Tongue (tissue), 3 donors: ENCODE measurements at places on chromosomes 6 and 20.

DNA sequence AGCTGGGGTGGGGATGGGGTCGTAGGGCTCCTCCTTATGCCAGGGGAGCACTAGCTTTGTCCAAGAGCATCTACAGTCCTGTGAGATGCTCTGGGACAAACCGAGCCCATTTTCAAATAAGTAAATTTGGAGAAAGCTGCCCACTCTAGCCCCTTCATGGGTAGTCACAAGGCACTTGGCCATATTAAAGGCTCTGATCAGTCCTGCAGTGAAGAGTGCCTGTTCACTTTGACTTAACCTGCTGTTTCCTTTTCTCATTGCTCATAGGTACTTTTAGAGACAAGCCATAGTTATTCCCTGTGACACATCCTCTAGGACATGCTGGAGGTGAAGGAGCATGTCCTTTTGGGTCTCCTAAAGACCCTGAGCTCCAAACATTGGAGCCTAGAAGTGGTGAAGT lies 38.4 kb downstream of the FAM110A start:
- no peak for DNase-seq

GRCh38 chr20:406200-407132 lies 1.6 kb upstream of the RBCK1 start:
- DNase-seq, result no peak

DNA sequence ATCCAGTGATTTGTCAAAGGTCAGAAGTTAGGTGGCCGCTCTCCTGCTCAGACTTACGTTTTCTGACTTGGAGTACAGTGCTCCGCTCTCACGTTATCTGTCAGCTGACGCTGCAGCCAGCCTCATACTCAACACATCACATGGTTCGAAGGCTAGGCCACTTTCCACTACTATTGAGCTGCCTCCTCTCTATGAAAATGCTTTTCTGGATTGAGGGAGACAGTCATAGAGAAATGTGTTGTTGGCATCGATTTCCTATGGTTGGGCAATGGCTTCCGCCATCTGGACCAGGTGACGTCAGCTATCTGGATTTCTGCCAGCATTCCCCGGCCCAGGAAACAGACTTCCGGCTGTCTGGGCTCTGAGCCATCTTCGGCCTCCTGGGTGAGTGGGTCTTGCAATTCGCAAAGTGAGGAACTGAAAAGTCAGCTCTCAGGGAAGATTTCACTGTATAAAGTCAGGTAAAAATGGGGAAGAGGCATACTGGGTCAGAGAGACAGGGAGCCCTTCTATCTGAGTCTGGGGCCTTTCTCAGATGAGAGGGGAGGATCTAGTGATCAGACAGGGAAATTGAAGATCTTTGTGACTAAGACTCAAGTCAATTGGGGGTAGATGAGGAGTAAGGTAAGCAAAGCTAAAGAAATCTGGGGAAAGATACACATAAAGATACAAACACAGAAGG lies 37.5 kb upstream of the IER3 start:
- DNase-seq, result peak; percentile 98

- DNase-seq, result no peak
Observed at GRCh38 chr6:136656121-136656520, 105.9 kb upstream of the MAP7 start.

GRCh38 chr6:114169763-114170162 lies 173.1 kb downstream of the HS3ST5 start:
- no peak for DNase-seq
